ENCODE measurements at places on chromosomes 1 and 21.

GRCh38 chr21:31186916-31187315, 148.6 kb upstream of the KRTAP19-8 start:
- DNase-seq: no peak

GRCh38 chr1:16900751-16901150, 5.0 kb downstream of the RNU1-2 start:
- no peak for DNase-seq

DNA sequence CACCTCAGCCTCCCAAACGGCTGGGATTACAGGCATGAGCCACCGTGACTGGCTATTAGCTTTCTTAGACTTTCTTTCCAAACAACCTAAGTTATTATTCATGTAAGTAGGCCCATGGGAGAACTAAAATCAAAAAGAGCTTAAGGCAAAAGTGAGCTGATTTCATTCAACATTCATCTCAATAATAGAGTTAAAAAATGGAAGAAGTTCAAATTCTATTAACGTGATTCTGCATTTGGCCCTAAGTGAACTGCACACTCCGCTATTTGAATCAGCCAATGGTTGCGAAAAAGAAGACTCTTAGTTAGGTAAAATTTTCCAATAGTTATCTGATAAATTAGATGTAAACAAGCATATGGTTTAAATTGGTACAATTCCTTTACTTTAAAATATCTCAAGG, 68.6 kb upstream of the WARS2 start:
- DNase-seq: no peak

GRCh38 chr21:31334648-31335121, 9.4 kb downstream of the TIAM1 start:
- DNase-seq: no peak

- DNase-seq: no peak
Measured at GRCh38 chr1:56617141-56617540, 28.0 kb upstream of the PRKAA2 start.

DNA sequence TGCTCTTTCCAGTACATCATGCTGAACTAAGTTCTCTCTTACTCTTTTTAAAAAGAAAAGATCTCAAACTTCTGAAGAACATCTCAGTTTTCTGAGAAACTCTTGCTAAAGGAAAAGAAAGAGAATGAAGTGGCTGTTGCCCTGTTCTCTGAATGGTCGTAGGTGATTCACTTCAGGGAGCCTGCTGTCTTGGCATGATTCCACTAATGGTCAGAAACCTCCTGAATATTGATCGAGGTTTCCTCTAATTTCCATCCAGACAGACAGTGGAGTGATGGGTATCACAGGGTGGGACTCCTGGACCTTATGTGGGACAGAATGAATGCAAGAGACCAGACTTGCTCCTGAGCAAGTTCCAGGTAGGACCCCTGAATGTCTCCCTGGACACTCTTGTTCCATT, 2.5 kb downstream of the FCRL2 start:
- no peak for DNase-seq

DNA sequence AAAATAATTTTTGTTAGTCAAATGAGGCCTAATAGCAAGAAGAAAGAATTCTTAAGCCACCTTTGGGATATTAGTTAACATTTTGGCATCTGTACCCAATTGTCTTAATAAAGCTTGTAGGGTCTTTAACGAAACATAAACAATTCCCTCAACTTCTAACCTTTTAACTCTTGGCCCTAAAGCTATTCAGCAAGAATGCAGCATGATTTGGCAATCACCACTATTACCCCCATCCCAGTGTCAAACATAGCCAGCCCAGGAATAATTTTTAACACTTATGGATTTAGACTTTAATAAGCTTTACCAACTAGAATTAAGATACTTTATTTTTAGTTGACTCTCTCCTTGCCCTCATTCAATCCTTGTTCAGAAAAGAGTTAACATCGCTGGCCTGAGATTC, 2.5 kb upstream of the SLC16A4 start:
- no peak for DNase-seq

GRCh38 chr1:31978843-31979400, 34.7 kb upstream of the KHDRBS1 start:
- no peak for DNase-seq

- DNase-seq: no peak
Measured at GRCh38 chr21:43273016-43273707, 104.4 kb downstream of the CRYAA start.

DNA sequence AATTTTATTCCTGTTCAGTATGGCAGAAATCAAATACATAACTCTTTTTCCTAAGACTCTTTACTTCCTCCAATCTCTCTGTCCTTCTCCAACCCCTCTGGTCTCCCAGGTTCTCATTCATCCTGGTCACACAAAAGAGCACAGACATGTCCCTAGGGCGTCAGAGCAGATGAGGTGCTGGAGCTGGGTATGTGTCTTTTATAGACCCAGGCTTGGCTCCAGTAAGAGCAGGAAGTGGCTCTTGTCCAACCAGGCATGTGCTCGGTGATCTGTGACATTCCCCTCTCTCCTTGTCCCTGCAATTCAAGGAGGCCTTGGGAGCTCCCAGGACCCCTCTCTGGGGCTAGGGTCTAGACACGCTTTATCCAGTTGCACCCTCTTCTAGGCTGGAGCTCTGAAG, 18.0 kb upstream of the LCE2D start:
- no peak for DNase-seq

- no peak for DNase-seq
Measured at GRCh38 chr1:55466921-55467320, 251.8 kb upstream of the USP24 start.

GRCh38 chr1:42657201-42657600, 1.0 kb upstream of the PPIH start:
- no peak for DNase-seq

DNA sequence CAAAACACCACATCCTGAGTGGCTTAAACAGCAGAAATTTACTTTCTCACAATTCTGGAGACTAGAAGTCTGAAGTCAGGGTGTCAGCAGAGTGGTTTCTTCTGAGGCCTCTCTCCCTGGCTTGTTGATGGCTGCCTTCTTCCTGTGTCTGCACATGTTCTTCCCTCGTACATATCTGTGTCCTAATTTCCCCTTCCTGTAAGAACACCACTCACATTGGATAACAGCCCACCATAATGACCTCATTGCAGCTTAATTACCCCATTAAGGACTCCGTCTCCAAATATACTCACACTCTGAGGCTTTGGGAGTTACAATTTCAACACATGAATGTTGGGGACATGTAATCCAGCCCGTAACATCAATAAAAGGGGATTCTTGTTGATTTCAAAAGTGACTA, 23.4 kb downstream of the C8A start:
- DNase-seq: no peak

GRCh38 chr1:45968941-45969666, 163.3 kb downstream of the PIK3R3 start:
- no peak for DNase-seq

DNA sequence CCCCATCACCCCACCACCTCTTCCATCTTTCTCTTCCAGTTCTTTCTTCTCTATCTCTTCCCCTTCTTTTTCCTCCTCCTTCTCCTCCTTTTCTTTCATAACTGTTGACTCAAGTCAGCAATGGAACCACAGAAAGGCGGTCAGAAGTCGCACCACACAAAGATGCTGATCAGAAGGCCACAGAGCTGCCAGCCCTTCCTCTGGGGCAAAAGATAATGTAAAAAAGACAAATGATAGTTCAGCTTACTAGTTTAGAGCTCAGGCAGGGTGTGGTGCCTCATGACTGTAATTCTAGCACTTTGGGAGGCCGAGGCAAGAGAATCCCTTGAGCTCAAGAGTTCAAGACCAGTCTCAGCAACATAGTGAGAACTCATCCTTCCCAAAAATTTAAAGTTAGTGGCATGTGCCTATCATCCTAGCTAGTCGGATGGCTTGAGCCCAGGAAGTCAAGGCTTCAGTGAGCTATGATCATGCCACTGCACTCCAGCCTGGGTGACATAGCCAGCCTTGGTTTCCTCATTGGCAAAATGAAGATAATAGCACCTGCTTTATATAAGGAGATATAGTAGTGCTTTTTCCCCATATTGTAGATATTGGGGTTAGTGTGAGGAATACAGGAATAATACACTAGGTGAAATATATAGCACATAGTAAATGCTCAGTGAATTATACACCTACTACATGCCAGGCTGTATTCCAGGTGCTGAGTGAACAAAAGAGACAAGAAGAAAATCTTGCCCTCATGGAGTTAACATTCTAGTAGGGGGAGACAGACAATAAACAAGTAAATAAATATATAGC, 12.5 kb upstream of the IGSF3 start:
- no peak for DNase-seq

DNA sequence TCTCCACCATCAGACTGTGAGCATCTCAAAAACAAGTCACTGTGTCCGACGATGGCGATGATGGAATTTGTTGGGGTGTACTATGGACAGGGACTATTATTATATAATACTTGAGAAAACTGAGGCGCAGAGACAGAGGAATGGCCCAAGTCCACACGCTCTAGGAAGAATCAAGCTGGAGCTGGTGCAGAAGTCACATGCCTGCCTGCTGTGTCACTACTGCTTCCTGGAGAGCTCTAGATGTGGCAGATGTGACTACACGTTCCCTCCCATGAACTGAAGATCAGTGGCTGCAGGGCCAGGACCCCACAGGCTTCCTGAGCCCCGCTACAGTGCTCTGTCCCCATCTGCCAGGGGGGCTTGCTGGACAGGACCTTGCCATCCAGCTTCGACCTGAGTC, 56.9 kb downstream of the TRABD2B start:
- no peak for DNase-seq
